ENCODE measurements at places on chromosomes 5 and 9. TPM values are rescaled to one million over a fixed set of nuclear protein-coding genes. Genes with fewer than 3 reads are reported as not detected.

The PRLR gene
- 0.34 TPM for total RNA-seq

The EDIL3 gene
- 2.4 TPM for total RNA-seq

The CDH12 gene
- 0.30 TPM for total RNA-seq

The ZFP2 gene
- total RNA-seq = not detected

The LCN1 gene
- not detected for total RNA-seq

The TMEM8B gene
- 0.20 TPM for total RNA-seq

The CNTLN gene
- 6.2 TPM for total RNA-seq

The TICAM2 gene
- total RNA-seq = 2.4 TPM
